ENCODE measurements at places on chromosomes 1 and 21.

DNA sequence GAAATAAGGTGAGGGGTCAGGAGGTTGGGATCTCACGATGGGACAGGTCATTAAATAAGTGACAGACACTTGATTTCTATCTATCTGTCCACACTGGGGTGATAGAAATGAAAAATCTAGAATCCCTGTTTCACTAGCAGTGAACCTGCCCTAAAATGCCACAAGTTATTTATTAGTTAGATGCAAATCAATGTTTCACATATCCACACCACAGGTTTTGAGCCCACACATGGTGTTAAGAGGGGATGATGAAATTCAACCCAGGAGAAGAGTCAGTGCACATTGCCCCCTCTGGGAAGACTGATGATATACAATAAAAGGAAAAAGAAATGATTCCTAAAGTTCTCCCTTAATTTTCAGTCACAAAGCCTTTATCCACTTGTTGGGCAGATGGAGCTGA, 10.1 kb upstream of the NTPCR start:
- DNase-seq: no peak

GRCh38 chr1:213135572-213135971, 84.5 kb downstream of the RPS6KC1 start:
- peak; percentile 44 for DNase-seq

DNA sequence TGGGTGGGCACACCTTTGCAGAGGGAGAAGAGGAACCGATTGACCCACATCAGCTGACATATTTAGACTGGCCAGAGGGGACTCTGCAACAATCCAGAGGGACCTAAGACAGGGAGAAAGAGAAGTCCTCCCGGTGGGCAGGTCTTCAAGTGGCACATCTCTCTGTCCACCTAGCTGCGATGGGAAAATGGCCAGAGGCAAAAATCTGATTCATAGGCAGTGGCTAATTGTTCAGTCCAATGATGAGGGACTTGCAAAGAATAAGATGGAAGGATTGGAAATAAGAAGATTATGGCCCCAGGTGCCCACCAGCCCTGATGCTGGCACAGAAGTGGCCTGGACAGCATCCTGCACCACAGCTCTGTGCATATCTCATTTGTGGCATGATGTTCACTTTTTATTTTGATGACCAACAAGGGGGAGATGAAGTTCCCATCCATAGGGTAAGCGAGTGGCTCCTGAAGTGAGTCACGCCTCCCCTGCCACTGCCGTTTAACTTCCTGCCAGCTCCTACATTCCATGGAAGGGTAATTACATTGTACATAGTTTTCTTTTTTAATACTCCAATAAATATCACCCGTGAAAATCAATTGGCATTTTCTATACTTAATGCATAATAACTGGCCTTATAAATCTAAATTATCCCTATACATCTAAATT, 659.6 kb downstream of the MATN1 start:
- no peak for DNase-seq

GRCh38 chr1:180951836-180952656, 39.3 kb downstream of the KIAA1614 start:
- DNase-seq: no peak

DNA sequence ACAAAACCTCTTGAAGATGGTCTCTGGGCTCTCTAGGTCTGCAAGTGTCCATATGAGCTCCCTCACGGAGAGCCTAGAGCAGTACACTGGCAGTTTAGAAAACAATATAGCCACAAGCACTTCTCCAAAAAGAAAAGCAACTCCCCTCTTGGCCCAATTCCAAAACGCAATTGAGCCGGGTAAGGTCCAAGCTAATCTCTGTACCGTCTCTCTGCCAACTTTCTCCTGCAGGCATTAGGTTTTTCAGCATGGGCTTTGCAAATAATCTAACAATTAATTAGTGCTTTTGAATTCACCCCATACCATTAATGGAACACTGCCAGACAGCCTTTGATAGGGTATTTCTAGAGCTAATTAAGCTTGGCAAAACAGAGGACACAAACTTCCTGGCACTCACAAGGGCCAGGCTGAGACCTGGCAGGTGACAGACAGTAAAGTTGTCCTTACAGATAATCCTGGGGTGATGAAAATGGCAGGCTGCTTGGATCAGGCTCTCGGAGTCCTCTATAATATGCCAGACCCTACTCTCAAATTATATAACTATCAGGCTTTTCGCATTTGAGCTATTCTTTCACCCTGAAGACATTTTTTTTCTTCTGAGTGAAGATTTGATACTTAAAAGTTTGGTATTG, 39.8 kb downstream of the TGFBR3 start:
- peak; percentile 84 for DNase-seq

DNA sequence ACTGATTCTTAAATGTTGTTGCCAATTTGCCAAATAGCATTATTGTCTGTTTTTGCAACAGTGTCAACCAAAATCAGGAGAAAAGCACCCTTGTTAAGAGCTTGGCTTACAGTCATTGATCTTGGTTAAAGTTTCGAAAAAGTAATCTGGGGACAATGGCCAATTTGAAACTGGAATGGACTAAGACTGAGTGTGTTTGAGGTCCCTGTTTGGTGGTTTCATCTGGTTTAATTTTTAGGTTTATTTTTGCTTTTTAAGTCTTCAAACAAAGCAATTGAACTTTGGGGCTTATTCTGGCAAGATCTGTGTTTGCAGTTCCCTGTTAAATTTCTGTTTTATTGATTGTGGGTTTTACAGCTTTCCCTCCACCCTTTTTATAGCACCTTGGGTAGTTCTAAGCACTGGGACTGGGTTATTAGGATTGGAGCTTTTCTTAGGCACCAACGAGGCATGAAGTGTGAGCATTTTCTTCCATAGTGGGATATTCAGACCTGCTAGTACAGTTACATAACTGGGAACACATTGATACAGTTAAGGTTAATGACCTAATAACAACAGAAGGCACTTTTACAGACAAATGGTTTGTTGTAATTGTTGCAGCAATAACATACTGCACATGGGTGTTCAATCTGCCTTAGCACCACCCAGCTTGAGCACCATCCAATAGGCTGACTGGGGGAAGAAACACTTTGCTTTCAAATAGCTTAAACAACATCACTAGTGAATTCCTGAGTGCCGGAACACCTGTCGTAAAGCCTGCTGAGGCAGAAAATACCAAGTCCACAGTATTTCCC, 40.6 kb upstream of the MAP10 start:
- DNase-seq: no peak

DNA sequence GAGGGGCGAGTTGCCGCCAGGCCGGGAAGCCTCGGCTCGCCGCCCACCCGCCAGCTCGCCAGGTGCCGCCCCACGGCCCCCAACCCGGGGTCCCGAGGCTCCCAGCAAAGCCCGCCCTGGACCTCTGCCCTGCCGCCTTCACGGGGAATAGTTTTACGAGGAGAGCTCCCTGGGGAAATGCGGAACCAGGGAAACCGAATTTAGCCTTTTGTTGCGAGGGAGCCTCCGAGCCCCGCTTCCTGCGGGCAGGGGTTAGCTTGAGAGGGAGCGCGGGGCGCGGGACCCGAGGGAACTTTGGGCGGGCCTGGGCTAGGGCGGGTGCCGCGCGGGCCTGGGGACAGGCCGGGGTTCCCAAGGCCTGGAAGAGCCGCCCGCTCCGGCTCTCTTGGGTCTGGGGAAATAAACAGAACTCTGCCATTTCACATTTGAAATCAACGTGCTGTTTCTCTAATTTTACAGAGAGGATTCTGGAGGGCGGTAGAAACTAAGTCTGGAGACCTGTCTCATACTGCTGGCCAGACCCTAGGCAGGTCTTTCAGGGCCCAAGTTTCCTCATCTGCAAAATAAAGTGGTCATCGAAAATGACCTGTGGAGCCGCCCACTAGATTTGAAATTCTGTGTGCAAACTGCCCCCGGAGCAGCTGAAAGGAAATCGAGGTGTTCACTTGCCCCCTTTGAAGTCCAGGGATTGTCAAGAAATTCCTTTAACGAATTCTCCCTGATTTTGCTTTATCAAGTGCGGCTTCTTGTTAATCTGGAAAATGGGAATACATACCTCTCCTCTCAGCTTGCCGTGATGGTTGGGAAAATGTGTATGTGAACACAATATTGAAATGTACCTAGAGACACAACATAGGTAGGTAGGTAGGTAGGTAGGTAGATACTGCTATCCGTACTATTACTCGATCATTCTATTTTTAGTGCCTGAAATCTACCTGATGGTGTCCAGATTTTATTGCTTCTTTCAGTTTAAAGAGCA, 749 bp upstream of the GLUL start:
- peak; percentile 58 for DNase-seq

DNA sequence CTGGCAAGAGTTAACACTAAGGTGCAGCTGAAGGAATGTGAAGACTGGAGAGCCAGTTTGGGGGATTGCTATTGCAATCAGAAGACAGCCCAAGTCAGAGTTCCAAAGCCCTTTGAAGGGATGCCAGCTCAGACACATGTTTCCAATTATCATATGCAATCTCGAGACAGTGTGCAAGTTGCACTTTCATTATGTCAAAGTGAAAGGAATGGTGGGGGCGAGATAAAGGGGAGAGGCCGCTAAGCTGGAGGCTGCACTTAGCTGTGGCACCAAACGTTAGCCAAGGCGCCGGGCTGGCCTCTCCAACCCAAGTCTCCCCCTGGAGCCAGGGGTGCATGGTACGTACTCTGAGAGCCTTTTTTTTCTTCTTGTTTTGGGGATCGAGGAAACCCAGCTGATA, 58.0 kb downstream of the NGF start:
- DNase-seq: no peak

GRCh38 chr21:20737227-20737913, 260.8 kb upstream of the NCAM2 start:
- DNase-seq: no peak

DNA sequence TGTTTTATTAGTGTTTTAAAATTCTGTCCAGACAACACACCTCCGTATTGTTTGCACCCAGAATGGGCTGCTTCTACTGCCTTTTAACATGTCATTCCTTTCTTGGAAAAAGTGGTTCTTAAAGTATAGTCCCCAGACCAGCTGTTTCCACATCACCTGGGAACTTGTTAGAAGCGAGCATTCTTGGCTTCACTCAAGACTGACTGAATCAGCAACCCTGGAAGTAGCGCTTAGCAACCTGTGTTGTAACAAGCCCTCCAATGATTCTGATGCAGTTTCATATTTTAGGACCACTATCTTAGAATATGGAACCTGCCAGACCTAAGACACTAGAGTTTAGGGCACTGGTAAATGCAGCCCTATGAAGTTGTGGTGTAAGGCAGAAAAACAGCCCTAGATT, 6.0 kb upstream of the PPIE start:
- no peak for DNase-seq

DNA sequence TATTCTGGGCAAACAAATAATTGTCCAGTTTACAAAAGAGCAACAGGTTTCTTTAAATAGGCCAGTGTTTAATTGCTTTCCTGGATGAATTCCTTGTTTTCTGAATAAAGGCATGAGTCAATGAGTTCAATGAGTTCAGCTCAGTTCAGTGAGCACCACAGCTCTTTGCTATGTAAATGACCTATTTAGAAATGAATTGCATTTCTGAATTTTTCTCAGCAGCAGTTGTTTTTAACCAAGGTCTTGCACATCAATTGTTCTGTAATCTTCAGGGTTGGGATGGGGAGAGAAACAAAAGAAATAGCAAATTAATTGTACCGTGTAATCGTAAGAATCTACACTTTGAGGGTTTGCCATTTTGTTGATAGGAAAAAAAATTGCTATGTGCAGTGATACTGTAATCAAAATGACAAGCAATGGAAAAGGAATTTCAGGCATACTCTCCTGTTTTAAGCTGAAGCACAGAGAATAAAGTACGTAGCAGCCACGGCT, 45.7 kb downstream of the MIS18A start:
- no peak for DNase-seq

- no peak for DNase-seq
Measured at GRCh38 chr1:18144916-18145647, 37.5 kb downstream of the IGSF21 start.

DNA sequence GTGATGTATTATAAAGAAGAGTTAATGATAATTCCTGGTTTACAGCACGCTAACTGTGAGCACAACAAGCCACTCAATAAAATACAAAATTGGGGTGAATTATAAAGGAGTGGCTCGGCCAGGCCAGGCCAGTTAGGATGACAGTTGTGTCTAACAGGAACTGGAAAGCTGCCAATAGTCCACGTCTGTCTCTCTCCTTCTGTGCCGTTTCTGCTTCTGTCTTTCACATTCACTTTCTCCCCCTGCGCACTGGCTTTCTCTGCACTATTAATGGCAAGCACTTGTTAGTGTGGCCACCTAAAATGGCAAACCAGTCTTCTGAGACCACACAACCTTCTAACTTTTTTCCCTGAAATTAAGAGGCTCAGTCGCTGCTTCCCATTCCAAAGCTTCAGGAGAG, 394.3 kb downstream of the NTNG1 start:
- no peak for DNase-seq

DNA sequence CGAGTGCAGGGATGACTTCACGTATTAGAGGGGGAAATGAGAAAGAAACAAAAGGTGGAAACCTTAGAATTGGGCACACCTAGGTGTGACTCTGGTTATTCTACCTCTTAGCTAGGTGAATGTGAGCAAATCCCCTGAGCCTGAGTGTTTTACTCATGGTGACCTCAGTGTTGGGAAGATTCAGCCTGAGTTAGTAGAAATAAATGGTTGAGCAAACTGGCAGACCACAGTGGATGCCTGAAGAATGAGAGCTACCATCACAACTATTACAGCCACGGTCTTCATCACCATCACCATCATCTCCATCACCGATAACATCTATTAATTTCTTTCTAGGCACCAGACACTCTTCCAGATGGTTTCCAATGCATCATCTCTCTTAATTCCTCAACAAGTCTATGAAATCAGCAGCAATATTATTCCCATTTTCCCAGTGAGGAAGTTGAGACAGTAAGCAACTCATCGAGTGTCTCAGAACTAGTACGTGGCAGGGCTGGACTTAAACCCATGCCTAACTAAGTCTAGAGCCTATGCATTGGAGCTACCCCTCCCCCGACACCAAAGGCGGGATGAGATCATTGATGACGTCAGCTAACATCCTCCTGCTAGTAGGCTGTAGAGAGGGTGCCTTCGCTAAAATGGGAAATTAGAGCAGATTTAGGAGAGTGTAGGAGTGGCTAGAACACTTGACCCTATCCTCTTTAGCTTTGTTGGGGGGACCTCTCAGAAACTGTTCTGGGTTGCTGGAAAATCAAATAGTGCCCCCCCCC, 7.9 kb upstream of the KAZN start:
- DNase-seq: no peak

- no peak for DNase-seq
Measured at GRCh38 chr1:221806236-221806635, 64.3 kb upstream of the DUSP10 start.

- no peak for DNase-seq
Measured at GRCh38 chr1:211318576-211319280, 7.9 kb upstream of the TRAF5 start.

DNA sequence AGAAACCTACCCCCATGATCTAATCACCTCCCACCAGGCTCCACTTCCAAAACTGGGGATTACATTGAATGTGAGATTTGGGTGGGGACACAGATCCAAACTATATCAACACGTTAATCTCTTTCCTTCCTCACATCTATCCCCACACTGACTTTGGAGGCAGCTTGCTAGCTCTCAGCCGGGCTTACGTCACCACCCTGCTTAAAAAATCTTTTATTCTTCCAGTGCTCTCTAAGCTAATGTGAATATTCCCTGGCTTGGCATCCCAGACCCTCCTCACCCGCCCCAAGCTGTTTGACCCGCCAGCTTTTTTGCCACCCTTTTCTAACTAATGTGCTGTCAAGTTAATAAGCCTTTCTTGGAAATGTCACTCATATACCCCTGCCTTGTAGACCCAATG, 47.9 kb upstream of the CTPS1 start:
- no peak for DNase-seq

All from fibroblast of pulmonary artery (primary cell).